CD8-positive, alpha-beta T cell (primary cell): ENCODE measurements at places on chromosomes 4 and X. TPM values are rescaled to one million over a fixed set of nuclear protein-coding genes. Genes with fewer than 3 reads are reported as not detected.

Gene NUDT11
- 2.1 TPM for total RNA-seq

Gene MTMR1
- 32.4 TPM for total RNA-seq

Gene CENPE
- total RNA-seq = 0.97 TPM

Gene P2RY4
- total RNA-seq = not detected

Gene GNRHR
- not detected for total RNA-seq

Gene CT45A1
- total RNA-seq = not detected

Gene FGA
- not detected for total RNA-seq

Gene HEPH
- total RNA-seq = not detected

Gene MAGEA4
- not detected for total RNA-seq

Gene TMPRSS11F
- total RNA-seq = not detected

Gene CHIC1
- total RNA-seq = 5.0 TPM

Gene REELD1
- total RNA-seq = 1.00 TPM

Gene GCNA
- 2.5 TPM for total RNA-seq

Gene GSX2
- total RNA-seq = not detected

Gene CTAG2
- not detected for total RNA-seq

Gene NDST4
- not detected for total RNA-seq

Gene FNIP2
- 8.1 TPM for total RNA-seq

Gene FUNDC1
- total RNA-seq = 6.2 TPM

Gene P2RY10
- 81.2 TPM for total RNA-seq

Gene MAGEA10
- total RNA-seq = not detected

Gene RHOXF2
- total RNA-seq = not detected
